Iris pigment epithelial cell (primary cell): ENCODE measurements at places on chromosomes 7 and 10.

- DNase-seq, result peak; percentile 29
These were observed 83.1 kb upstream of the LYZL1 start for GRCh38 chr10:29205787-29206186.

- no peak for DNase-seq
These were observed 263.2 kb downstream of the STK31 start for GRCh38 chr7:23973264-23973663.

GRCh38 chr7:101950450-101951119, 133.2 kb downstream of the CUX1 start:
- DNase-seq, result peak; percentile 59

GRCh38 chr7:41103331-41103730, 599.6 kb downstream of the INHBA start:
- DNase-seq, result peak; percentile 57

DNA sequence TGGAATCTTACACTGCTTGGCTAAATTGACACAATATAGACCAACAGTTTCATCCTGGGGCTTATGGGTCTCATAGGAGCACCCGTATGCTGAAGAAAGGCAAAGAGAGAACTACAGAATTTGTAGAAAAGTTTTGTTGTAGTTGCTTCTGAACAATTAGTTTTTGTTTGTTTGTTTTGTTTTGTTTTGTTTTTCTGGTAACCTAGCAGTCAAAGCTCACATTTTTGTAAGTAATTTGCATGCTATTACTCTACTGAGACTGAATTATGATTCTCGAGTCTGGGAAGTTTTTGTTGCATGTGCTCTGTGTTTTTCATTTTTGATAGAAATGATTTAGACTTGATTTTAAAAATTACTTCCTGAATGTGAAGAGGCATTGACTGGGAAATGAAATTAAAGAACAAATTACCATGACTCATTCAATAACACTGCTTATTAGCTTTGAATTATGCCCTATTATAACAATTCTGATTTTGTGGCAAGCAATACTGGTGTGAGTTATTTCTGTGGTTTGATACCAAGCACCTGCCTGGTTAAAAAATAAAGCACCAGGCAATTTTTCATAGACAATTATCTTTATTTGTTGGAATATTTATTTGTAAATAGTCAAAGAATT, 438 bp downstream of the LSMEM1 start:
- DNase-seq, result no peak

GRCh38 chr7:78441737-78442136, 643.2 kb downstream of the PHTF2 start:
- DNase-seq, result no peak

DNA sequence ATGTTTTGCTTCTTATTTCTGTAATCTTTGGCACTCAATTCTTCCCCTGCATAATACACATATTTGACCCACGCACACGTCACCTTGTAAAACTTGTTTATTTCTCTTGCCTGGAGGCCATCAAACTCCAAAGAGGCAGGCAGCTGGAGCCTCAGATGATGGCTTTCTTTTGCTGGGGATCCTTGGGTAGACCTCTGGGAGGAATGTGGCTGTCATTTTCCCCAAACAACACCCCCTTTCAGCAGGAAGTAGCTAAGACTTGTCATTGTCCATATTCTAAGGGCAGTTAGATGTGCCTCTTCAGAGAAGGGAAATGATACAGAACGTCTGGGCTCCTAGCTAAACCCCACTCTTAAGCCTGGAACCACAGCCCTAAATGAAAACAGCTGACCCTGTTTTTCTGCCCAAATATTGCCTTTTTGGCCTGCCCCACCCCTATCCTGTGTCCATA, 111.3 kb downstream of the ITGB8 start:
- DNase-seq, result peak; percentile 3

GRCh38 chr7:153401795-153402720, 642.5 kb downstream of the ACTR3B start:
- DNase-seq, result no peak

GRCh38 chr10:93548376-93549071, 17.9 kb upstream of the FFAR4 start:
- DNase-seq, result peak; percentile 51

- peak; percentile 27 for DNase-seq
These were observed 143.3 kb downstream of the KCNMA1 start for GRCh38 chr10:77494327-77494726.

DNA sequence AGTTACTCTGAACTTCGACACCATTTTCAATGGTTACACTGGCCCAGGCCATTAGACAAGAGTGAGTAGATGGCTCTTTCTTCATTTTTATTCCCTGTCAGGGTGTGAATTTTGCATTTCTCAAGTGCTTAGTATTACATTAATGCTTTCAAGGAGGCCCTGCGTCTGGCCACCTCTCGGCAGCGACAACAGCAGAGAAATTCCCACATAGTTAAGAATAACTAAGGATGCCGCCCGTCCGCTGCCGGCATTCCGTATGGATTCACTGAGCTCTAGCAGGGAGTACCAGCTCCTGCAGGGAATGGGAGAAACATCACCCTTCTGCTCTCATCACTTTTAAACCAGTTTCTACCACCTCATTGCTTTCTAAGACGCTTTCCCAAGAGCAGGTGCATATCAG, 153.6 kb downstream of the TCERG1L start:
- DNase-seq, result no peak

- DNase-seq, result no peak
These were observed 42.7 kb upstream of the A1CF start for GRCh38 chr10:50928190-50928552.

- no peak for DNase-seq
These were observed 80.1 kb downstream of the TEX36 start for GRCh38 chr10:125602825-125603224.

DNA sequence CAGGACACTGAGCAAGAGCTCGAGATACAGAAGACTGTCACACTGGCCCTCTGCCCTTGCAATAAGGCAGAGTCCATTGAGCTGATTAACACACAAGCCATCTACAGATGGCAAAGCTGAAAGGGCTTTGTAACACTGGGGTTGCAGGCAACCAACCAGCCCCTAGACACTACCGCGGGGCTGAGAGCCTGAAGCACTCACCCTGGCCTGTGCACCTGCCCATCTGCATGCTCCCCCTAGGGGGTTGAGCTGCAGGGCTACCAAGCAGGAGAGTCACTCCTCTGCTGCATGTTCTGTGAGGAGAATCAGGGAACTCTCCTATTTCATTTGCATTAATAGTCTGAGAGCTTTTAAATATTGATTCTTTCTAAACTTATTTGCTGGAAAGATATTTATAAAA, 128.1 kb upstream of the VIPR2 start:
- DNase-seq, result no peak

GRCh38 chr7:105296491-105296890, 92.2 kb downstream of the SRPK2 start:
- no peak for DNase-seq

DNA sequence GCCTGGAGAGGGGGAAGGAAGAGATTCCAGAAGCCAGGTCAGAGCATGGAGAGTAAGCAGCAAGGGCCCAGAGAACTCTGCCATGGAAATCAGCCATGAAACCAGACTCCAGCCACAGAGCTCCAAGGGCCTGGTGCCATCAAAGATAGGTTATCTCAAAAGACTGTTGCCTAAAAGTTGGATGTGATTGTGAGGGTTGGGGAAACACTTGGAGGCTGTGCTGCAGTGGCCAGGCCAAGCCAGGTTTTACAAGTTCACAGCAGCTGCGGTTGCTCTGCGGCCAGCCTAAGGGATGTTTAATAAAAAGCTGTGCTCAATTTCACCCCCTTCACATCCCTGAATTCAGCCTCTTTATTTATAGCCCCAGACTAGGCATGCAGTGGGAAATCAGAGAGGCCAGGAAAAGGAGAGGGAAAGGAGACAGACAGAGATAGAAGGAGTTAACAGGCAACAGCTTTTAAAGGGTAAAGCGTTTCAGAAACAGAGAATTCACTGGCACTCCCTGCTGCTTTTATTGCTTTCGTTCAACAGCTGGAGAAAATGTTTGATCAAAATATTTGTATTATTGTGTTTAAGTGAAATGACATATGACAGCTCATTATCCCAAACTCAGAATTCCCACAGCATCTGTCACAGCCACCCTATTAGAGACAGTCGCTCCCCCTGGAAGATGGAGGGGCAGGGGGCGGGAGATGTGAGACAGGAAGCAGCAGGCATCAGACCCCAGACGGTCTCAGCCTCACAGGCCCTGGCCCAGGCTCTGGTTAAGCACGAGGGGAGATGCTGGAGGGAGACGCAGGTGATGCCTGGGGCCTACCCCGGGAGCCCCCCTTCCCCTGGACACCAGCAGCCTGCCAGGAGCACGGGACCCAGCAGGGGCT, 140.1 kb downstream of the GLI3 start:
- peak; percentile 50 for DNase-seq

GRCh38 chr7:89145801-89146200, 350.3 kb upstream of the TEX47 start:
- DNase-seq, result no peak

- DNase-seq, result no peak
These were observed 102.7 kb downstream of the COL28A1 start for GRCh38 chr7:7432979-7433378.

- no peak for DNase-seq
These were observed 282.5 kb upstream of the KLF6 start for GRCh38 chr10:4067531-4067930.

- DNase-seq, result no peak
These were observed 130.8 kb upstream of the LYZL1 start for GRCh38 chr10:29158066-29158465.

- no peak for DNase-seq
These were observed 225.3 kb upstream of the ZMIZ1 start for GRCh38 chr10:78843495-78843894.

- no peak for DNase-seq
These were observed 874 bp downstream of the GIMAP5 start for GRCh38 chr7:150738092-150738491.

DNA sequence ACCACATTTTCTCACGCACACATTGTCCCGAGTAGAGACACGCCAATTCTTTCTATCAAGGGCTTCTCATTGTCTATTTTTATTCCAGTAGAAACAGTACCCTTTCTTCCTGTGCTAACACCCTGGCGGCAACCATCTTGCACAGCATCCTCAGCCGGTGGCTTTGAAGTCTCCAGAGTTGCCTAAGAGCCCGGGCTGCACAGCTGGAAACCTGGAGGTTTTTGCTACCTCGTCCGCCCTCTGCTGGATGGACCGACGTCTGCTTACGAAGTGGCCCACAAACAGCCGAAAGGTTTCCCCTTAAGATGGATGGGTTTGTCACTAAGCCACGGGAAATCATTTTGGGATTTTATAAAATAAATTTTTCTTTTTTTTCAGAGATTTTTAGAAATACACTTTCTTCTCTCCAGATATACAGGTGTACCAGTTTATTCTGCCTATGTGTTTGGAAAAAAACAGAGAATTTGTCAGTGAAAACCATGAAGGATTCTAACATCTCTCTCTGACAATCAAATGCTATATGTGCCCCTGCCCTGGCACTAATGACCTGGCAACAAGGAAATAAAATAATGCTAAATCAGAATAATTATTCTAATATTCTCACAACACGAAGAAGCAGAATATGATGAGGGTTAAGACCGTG, 81.8 kb upstream of the FAM204A start:
- DNase-seq, result peak; percentile 91

DNA sequence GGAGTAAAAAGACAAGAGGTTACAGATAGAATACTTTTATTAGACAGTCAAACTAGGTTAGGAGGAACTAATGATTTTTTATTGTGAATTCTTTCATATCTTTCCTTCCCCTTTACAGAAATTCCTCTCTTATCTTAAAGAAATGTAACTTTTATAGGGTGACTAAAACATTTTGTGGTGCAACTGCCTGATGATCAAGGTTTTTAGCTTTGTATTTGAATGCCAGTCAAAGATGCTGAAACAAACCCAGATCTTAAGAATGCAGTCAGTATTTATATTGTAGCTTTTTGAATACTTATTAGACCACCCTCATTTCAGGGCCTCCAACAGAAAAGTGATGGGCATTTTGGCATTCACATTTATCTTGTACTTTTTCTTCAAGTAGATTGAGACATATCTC, 27.4 kb downstream of the TAX1BP1 start:
- DNase-seq, result peak; percentile 54

DNA sequence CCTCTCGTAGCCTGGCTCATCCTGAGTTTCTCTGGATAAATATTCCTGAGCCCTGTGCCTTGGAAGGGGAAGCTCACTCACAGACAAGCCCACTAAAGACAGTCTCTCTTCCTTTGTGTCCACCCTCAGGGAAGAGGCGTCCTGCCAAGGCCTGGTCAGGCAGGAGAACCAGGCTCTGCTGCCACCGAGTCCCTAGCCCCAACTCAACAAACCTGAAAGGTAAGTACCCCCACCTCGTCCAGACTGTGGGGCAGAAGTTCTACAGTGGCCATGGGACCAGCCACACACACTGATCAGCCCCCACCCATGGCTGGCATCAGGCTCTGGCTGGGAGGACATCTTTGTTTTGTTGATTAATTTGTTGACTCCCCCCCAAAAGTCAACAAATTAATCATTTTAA, 2.8 kb downstream of the GPR15LG start:
- DNase-seq, result no peak

DNA sequence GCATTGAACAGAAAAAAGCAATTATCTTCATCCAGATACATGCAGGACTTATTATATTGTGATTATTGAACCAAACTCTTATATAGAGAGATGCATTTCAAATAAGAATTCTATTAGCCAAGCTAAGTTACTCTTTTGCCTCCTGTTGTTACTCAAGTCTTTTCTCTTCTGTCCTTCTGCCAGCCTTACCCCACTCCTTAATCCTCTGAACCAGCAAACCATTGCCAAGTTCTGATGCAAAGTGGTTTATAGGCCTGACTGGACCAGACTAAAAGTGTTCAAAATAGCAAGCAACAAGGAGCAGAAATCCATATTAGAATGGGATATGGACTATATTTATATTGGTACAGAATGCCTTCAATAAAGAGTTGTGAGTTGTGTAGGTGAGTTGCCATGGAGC, 2.2 kb upstream of the SLC26A4 start:
- DNase-seq, result no peak

GRCh38 chr7:79790656-79791262, 337.3 kb upstream of the MAGI2 start:
- DNase-seq, result peak; percentile 56

GRCh38 chr10:48773580-48773979, 88.9 kb downstream of the WDFY4 start:
- no peak for DNase-seq

- DNase-seq, result no peak
These were observed 194.9 kb downstream of the REEP3 start for GRCh38 chr10:63716016-63716580.

GRCh38 chr7:96578606-96579005, 131.0 kb downstream of the SEM1 start:
- DNase-seq, result no peak

DNA sequence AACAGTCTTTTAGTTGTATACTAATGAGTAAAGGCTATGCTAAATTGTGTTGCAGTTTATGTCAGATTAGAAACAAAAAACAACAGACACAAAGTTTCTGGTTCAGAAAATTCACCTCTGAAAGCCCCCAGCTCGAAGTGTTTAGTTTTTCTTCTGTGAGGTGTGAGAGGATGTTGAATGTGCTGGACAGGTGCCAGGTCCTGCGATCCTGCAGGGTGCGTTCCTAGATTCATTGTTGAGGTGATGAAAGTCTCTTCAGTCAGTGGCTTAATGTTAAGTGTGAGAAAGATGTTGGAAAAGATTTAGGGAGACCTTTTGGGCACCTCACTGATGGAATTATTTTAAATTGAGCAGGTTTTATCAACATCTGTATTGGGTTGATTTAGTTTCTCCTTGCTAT, 287.3 kb downstream of the SDK1 start:
- DNase-seq, result no peak

GRCh38 chr10:116158036-116158435, 115.0 kb downstream of the GFRA1 start:
- no peak for DNase-seq

- DNase-seq, result no peak
These were observed 52.2 kb downstream of the CADPS2 start for GRCh38 chr7:122833888-122834570.

GRCh38 chr7:117230276-117231046, 92.4 kb downstream of the WNT2 start:
- peak; percentile 96 for DNase-seq
